ENCODE measurements at places on chromosomes 5 and 9.

DNA sequence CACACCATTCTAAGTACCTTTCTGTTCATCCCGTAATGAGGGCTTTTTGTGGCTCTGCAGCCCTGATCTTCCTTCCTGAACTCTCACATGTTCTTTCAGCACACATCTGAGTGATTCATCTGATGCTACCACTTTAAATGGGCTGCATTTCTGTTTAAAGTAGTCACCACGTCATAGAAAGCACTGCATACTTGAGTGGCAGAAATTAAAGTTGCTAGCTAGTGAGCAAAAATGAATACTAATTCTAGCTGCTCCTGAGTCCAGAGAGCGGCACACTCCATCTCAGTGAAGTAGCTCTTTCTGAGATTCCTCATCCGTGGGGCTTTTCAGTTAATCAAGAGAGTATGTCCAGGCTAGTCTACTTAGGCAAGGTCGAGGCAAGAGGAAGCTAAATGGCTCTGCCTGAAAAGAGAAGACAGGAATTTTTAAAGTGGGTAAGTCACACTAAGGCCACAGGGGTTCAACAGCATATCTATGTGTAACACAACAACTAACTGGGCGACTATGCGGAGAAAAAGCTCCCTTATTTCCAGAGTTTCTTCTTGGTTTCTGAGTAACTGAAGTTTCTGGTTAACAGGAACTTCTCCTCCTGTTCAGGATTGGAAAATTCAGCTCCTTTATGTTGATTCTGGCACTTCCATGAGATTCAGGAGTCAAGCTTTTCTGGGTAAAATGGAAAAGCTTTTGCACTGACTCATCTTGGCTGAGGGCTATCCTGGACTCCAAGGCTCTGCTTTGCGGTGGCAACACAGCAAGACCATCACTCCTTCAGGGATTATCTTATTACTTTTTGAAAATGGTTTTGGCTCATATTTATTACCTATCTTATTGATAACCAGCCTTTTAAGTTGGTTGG lies 109.5 kb downstream of the TAF11L14 start:
- no peak for DNase-seq

- peak; percentile 50 for DNase-seq
Measured at GRCh38 chr5:174608631-174609097, 115.7 kb upstream of the MSX2 start.

DNA sequence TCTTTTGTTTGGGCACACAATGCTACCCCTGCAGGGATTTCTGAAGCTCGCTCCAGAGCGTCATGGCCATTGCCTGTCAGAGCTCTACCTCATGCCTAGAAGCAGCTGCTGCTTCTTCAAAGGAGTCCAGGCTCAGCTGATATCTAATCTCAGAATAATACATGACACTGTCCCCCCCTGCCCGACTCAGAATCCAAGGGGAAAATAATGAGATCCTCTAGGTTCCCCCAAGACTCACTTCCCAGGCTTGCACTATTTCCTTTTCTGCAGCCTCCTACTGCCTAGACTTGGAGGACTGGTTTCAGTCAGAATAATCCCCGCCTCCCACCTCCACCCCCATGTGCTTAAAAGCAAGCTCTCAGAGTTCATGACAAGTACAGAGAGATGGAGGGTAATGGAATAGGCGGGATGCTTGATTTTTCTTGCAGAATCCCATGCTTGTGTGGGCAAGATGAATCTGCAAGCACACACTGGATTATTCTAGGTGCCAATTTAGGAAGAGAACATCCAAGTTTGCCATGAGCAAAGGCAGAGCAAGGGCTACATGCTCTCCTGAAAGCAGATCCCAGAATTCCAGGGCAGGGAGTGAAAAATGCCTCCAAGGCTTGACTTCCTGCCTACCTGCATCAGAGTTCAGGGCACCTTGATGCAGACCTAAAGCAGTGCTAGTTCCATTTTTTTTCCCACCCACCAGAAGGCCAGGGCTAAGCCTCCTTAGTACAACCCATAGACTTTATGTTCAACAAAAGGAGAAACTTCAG lies 97.4 kb upstream of the IFNK start:
- no peak for DNase-seq

DNA sequence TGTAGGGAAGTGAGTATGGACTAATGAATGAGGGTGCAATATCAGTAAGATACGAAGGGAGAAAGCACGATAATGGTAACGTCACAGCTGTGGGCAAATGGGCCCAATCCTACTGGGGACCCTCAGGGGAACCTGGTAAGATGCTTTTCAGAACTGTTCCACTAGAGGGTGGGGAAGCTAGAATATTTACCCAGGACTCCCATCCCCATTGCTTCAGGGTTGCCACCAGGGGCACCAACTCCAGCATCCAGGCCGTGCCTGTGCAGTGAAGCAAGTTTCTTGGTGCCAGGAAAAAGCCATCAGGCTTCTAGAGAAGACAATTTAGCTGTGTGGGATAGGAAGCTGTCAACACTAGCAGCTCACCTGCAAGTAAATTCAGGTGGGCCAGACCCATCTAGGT lies 409.3 kb downstream of the AGTPBP1 start:
- no peak for DNase-seq

DNA sequence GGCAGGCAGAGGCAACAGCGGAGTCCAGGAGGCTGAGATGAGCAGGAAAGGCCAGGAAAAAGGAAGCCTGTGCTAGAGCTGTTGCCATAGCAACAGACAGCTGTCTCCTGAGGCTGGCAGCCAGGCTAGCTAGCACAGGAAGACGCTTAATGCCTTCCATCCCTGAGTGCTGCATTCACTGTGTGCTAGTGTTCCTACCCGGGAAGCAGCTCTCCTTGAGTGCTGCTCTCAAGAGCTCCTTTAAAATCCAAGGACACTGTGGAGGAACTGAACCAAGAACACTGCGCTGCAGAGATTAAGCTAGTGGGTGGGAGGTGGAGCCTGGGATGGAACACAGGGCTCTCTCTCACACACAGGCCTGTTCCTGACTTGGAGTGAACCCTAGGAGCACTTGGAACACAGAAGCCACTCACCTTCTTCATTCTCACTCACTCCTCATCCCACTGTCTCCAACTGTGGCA lies 53.5 kb upstream of the IL7R start:
- peak; percentile 60 for DNase-seq

GRCh38 chr9:123607479-123607878 lies 251.5 kb downstream of the CRB2 start:
- no peak for DNase-seq

- DNase-seq, result no peak
Measured at GRCh38 chr9:103168254-103168653, 173.1 kb downstream of the CYLC2 start.

DNA sequence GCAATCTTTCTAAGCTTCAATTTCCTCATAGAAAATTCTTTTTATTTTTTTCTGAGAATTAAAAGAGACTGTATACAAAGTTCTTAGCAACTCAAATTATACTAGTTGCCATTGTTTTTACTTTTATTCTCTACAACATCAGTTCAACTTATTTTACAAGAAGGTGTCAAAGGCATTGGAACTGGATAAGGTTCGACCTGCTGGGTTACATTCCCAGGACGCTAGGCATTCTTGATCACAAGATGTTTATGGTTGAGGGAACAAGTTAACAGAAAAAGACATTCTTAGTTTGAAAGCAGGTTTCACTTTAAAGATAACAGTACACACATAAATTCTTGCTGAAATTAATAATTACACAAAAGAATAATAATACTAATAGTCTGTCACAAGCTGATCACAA lies 163.5 kb upstream of the SNX2 start:
- no peak for DNase-seq

GRCh38 chr9:134494273-134494815 lies 147.3 kb upstream of the COL5A1 start:
- DNase-seq, result no peak

DNA sequence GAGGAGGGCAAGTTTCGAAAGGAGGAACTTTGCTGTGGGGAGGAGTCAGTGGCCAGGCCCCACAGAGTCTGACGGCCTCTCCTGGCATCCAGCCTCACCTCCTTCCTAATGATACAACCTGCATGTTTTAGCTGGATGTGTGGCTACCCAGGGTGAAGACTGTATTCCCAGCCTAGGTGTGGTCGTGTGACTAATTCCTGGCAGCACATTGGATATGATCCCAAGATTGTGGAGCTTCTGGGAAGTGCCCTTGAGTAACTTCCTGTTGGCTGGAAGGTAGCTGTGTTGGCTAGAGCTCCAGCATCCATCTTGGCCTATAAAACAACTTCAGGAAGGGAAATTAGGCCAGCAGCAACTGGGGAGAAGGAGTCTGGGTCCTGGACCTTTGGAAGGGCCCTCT lies 19.0 kb upstream of the LPCAT1 start:
- DNase-seq, result no peak

- no peak for DNase-seq
Measured at GRCh38 chr5:163512526-163512925, 7.1 kb downstream of the MAT2B start.

GRCh38 chr9:110343551-110343950 lies 5.9 kb upstream of the TXNDC8 start:
- no peak for DNase-seq

DNA sequence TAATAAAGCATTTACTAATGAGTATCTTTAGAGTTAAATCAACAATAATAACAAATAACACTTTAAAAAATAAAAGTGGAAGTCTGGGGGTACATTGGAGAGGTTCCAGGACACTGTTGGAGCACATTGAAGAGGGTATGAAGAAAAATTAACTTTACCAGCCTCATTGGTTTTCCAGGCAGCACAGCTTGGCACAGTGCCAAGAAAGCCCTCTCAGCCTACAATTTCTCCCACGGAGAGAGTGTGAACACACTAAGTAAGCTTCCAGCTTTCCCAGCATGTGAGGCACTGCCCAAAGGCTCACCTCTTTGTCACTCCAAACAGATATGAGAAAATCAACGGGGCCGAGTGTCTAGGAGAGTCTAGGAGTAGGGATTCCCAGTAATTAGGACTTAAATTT lies 1912.8 kb upstream of the NUDT12 start:
- no peak for DNase-seq

GRCh38 chr5:78041805-78042204 lies 252.7 kb downstream of the AP3B1 start:
- DNase-seq, result no peak

- DNase-seq, result no peak
Measured at GRCh38 chr9:99181621-99182020, 40.1 kb downstream of the ALG2 start.

DNA sequence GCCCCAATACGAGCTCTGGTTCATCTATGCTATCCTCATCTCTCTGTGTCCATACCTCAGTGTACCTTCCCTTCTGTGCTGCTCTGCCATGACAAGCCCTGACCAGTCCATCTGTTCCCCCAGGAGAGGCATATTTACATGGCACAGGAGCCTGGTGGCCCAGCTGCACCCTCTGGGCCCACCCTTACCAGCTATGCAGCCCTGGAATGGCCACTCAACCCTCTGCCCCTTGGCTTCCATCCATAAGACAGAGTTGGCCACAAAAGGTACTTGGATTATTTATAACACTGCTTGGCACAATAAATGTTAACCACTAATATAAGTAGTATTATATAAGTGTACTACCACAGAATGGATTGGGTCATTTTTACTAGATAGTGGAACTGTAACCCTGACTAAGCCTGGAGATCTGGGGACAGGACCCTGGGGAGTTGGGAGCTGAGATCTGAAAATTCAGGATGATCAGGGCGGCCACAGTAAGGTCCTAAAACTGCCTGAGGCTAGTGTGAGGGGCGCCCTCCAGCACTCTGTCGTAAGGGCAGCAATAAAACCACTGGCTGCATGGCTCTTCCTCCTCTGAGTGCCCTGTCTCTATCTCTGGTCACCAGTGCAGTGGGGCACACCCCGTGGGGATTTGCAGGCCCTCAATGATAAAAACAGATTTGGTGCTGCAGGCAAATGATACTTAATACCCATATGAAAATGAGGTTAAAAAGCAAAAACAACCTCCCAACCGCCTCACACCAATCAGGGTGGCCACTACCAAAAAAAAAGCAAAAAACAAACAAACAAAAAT lies 65.8 kb downstream of the SEMA4D start:
- no peak for DNase-seq

- DNase-seq, result no peak
Measured at GRCh38 chr5:3034881-3035280, 283.4 kb upstream of the IRX2 start.

GRCh38 chr5:151095341-151096000 lies 14.6 kb upstream of the TNIP1 start:
- no peak for DNase-seq

GRCh38 chr9:21434202-21435014 lies 5.8 kb upstream of the IFNA1 start:
- DNase-seq, result peak; percentile 2

DNA sequence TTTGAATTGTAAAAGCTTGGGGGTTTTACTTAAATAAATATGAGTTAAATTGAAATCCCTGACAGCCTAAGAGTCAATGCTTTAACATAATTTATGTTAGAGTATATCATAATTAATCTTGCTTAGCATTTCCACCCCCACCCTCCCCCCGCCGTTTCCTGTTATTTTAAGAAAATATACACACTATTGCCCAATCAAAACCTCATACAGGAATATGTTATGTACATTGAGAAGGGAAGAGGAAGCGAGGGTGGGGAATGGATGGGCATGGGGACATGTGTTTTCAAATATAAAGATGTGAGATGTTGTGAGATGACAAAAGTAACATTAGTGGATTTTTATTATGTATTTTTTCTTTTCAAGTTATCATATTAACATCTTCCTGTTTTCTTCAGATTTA lies 561.1 kb upstream of the MEF2C start:
- DNase-seq, result no peak

DNA sequence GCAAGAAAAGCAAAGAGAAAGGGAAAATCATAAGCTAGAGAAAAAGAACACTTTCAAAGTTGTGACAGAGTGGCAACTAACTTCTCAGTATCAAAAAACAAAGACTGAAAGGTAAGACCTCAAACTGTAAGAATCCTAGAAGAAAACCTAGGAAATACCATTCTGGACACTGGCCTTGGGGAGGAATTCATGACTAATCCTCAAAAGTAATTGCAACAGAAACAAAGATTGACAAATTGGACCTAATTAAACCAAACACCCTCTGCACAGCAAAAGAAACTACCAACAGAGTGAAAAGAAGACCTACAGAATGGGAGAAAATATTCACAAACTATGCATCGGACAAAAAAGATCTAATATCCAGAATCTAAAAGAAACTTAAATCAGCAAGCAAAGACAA lies 79.1 kb downstream of the FEM1C start:
- no peak for DNase-seq

GRCh38 chr9:131405428-131405827 lies 11.5 kb downstream of the PRRC2B start:
- DNase-seq, result no peak

- DNase-seq, result no peak
Measured at GRCh38 chr9:138006576-138007233, 129.1 kb downstream of the CACNA1B start.

- no peak for DNase-seq
Measured at GRCh38 chr5:140266471-140267200, 36.3 kb downstream of the PFDN1 start.

DNA sequence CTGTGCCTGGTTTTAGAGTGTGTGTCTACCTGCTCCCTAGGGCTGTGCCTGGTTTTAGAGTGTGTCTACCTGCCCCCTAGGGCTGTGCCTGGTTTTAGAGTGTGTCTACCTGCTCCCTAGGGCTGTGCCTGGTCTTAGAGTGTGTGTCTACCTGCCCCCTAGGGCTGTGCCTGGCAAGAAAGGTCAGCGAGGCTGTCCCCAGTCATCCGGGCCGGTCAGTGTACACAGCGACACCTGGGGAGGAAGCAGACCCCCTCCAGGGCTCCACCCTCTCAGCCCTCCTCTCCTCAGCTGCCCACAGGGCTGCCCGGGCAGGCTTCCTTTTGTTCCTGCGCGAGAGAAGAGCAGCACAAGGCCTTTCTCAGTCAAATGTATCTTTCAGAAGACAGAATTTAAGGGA lies 4.1 kb downstream of the NRARP start:
- DNase-seq, result no peak

Data from right lung (tissue), 10 donors.